NCI-H524 treated with DMSO at 0.1 percent for 48 hours (cell line): ENCODE measurements at places on chromosomes 5 and 9.

GRCh38 chr5:181232593-181232992 lies 9.5 kb downstream of the TRIM41 start:
- no peak for DNase-seq

GRCh38 chr9:123329329-123329955 lies 26.6 kb upstream of the CRB2 start:
- DNase-seq = no peak

GRCh38 chr5:140607031-140607430 lies 25.9 kb downstream of the CD14 start:
- DNase-seq = no peak

GRCh38 chr5:67680099-67680498 lies 483.5 kb upstream of the CD180 start:
- peak; percentile 78 for DNase-seq

GRCh38 chr9:98861781-98862504 lies 54.5 kb downstream of the GALNT12 start:
- DNase-seq = no peak

DNA sequence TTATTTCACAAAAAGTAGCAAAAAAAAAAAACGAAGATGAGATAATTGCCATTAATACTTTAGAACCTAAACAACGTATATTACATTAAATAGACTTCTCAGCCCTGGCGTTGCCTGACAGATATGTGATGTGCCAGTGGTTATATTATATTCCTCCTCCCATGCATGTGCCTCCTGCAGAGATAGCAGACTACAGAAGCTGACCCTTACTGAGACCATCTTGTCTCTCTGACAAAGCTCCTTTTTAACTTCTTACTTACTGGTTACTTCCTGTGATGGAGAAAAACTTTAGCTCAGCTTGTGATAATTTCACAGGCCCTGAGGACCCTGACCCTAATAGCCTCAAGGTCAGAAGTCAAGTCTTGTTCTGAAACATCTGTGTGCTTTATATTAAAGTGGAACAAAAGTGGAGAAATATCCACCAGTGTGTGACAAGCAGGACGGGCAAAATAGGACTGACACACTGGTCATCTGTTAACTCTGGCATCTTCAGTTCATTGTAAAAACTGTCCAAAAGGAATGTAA lies 80.6 kb upstream of the POU5F2 start:
- DNase-seq = no peak
